ENCODE measurements at places on chromosomes 1 and 21.

- no peak for DNase-seq
Measured at GRCh38 chr21:38422082-38422481, 76.2 kb downstream of the ERG start.

- no peak for DNase-seq
Measured at GRCh38 chr1:212217633-212218032, 67.6 kb upstream of the PPP2R5A start.

DNA sequence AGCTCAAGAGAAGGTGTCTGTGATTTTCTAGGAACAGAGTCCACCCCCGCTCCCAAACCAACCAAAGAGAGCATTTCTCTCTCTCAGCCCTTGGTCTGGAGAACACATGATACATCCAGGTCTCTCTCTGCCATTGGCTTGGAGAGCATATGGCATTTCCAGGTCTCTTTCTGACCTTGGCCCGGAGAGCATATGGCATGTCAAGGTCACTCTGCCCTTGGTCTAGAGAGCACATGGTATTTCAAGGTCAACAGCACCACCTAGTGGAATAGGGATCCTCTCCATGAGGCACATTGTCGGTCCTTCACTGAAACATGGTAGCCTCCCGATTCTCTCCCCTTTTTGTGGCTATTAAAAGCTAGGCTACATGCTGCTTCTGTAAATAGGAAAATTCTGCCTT lies 437.7 kb upstream of the OLFM3 start:
- DNase-seq, result no peak

GRCh38 chr1:45772971-45773370 lies 22.5 kb upstream of the IPP start:
- DNase-seq, result no peak

GRCh38 chr21:36640174-36640720 lies 58.7 kb upstream of the SIM2 start:
- no peak for DNase-seq

DNA sequence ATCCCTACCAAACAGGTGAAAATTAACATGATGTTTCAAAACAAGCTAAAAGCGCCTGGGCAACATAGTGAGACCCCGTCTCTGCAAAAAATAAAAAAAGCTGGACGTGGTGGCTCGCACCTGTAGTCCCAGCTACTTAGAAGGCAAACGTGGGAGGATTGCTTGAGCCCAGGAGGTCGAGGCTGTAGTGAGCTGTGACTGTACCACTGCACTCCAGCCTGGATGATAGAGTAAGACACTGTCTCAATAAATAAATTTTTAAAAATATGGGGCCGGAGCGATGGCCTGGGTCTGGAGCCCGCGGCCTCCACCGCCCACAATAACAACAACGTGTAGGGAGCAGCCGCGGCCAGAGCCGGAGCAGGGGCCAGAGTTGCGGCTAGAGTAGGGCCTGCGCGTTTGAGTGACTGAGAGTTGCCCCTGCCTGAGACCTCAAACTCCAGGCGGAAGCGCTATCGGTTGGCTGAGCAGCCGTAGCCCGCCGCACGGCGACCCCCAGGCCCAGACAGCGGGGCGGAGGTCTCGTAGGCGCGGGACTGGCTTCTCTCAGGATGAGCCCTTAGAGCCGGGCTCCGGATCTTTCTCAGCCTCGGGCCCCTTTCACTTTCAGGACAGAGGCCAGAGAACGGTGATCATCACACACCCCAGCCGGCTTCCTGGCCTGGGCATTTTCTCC lies 41.4 kb downstream of the ZMYM1 start:
- DNase-seq, result no peak

GRCh38 chr1:33350611-33351280 lies 29.8 kb upstream of the A3GALT2 start:
- no peak for DNase-seq

GRCh38 chr1:234957330-234958065 lies 171.1 kb downstream of the TOMM20 start:
- DNase-seq, result no peak

GRCh38 chr1:90761156-90761555 lies 44.1 kb upstream of the BARHL2 start:
- no peak for DNase-seq

DNA sequence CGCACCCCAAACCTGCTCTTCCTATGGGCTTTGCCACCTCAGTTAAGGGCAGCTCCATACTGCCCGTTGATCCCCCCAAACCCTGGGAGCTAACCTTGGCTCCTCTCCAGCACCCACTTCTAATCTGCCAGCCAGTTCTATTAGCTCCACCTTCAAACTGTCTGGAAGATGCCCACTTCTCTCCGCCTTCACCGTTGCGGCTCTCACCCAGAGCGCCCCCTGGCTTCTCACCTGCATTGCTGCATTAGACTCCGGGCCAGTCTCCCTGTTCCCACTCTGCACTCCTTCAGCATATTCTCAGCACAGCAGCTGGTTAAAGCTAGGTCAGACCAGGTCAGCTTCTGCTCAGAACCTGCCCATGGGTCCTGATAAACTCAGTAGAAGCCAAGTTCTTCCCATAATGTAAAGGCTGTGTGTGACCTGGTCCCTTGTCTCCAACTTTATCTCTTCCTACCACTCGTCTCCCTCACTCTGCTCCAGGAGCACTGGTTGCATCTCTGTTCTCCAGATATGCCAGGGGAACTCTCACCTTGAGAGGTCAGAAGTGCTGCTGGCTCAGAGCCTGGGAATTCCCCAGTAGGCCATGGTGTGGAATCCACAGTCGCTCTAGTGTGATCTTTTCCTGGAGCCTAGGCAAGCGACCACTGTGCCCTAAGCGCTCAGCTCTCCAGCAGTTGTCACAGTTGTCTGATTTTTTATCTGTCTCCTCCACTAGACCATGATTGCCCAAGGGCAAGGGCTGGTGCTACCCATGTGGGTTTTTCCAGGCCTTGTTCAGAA lies 150.3 kb downstream of the HMGB4 start:
- DNase-seq, result no peak

GRCh38 chr1:224534731-224535130 lies 81.4 kb upstream of the CNIH3 start:
- DNase-seq, result no peak

DNA sequence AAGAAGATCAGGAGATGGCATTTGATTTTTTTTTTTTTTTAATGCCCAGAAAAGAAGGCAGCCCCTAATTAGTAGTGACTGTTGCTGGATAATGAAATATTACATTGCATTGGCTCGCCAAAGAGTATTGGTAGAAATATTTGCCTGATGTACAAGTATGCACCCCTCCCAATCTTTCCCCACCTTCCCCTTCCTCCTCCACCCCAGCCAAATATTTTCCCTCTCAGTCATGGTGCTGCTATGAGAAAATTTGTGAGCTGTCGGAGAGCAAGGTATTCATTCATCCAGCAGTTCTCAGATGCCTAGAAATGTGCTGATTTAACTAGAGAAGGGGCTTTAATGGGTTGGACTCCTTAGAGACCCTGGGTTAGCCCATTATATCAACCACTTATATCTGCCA lies 50.5 kb upstream of the IKBKE start:
- DNase-seq, result no peak

DNA sequence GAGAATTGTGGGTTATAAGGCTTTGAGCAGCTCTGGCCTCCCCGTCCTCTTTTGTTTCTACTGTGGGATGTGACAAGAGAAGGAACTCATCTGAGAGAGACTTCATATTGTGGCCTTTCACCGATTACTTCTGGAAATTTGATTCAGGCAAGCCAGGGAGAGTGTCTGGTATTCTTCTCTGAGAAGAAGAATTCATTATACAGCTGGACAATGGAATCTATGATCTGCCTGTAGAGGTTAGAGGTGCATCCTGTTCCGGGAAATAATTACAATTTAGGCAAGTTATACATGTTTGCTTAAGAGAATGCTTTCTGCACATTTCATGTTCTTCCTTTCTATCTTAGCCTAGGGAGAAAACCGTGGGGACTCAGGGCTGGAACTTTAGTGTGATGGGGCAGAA lies 12.8 kb upstream of the RNU1-2 start:
- no peak for DNase-seq

GRCh38 chr21:35743571-35743970 lies 316.8 kb downstream of the SETD4 start:
- no peak for DNase-seq

DNA sequence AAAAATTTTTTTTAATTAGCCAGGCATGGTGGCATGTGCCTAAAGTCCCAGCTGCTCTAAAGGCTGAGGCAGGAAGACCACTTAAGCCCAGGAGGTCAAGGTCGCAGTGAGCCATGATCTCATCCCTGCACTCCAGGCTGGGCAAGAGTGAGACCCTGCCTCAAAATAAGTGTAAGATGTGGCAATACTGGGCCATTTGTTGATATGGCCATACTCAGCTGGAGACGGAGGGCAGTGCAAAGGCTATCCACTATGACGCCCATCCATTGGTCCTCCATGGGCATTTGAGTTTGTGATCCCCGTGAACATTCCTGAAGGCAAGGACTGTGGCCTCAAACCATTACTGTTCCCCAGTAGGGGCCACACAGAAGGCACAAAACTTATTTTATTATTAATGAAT lies 1.5 kb downstream of the CASP9 start:
- DNase-seq, result no peak

DNA sequence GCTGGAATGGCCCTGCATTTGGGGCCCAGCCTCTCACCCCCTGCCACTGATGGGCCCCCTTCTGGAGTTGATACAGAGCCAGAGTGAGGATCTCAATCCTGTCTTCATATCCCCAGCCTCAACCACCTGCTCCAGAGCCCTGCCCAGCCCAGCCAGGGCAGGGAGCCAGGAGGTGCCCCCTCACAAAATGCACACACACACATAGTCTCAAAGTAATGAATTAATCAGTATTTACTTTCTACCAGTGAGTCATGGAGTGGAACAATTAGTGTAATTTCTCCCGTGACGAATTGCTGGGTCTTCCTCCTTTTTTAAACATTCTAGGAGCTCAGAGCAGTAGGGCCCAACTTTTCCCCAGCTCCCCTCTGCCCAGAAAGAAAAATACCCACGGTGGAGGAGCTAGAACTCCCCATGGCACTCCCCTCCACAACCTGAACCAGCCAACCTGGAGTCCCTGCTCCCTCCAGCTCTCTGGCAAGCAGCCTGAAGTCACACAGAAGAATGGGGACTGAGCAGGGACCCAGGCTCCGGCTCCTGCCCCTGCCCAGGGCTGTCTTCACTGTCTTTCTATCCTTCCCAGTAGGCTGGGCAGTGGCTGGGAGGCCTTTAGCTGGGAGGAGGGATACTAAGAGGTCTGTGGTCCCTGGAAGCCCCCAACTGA lies 29.3 kb downstream of the SDC3 start:
- no peak for DNase-seq

Measured in GDM1 (cell line).